ENCODE measurements at places on chromosomes 7 and 10.

DNA sequence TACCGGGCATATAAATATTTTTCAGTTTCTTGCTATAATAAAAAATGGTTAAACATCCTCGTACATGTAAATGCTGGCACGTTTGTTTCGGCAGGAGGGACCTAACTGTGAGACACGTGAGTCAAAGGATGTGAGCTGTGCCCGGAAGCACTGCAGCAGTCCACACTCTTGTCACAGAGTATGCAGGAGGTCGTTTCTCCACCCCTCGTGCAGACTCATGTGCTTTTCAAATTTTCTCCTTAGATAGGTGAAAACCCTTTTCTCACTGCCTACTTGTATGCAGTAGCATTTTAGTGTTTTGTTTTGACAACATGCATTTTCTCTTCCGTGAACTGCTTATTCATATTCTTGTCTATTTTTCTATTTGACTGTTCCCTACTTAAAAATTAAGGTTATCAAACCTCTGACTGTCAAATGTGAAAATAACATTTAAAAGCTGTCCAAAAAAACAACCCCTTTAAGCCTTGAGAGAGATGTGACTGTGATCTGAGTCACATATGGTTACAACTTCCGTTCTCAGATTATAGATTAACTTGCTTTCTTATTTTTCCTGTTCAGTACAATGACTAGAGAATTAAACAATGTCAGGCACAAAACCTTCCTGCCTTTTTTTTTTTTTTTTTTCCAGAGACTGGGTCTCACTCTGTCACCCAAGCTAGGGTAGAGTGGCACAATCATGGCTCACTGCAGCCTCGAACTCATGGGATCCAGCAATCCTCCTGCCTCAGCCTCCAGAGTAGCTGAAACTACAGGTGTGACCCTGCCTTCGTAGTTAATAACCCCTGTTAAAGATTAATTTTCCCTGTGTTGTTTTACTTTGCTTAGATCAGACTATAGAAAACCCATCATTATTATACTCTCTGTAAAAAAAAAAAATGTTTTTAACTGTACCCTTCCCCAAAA, 45.1 kb downstream of the DPY19L1 start:
- DNase-seq, result peak; percentile 57

- no peak for DNase-seq
These were observed 64.3 kb upstream of the NRP1 start for GRCh38 chr10:33398796-33399195.

DNA sequence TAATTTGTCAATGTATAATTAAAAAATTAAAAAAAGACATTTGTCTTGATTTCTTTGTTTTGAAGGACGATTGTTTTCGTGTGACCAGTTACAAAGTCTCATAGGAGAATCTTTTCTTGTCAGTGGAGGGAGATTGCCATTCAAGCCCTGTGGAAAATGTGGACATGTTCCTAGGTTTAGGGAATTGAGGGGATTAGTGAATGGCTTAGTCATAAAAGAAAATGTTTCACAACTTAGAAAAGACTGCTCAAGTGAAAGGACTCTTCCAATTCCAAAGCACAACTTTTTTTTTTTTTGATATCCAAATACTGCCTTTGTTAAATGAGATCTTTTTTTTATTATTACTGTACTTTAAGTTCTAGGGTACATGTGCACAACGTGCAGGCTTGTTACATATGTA, 140.7 kb upstream of the HABP2 start:
- DNase-seq, result peak; percentile 10

GRCh38 chr7:94397722-94398121, 3.0 kb downstream of the COL1A2 start:
- DNase-seq, result peak; percentile 40
